Naive thymus-derived CD4-positive, alpha-beta T cell (primary cell): ENCODE measurements at places on chromosomes 6 and 20.

DNA sequence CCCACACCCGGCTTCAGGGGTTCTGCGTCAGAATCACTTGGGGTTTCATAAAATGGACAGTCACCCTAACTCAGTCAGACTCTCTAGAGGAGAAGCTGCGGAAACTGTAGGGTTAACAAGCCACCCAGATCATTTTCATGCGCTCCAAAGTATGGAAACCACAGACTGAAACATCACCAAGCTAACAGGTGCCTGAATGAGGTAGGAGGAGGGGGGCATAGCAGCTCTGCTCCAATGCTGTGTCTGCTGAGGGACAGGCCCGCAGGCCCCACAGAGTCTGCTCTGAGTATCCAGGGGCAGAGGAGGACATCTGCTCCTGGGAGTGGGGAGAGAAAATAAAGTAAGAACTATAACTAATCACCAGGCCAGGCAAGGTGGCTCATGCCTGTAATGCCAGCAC, 97.1 kb upstream of the AKAP12 start:
- no peak for DNase-seq

- no peak for DNase-seq
Measured at GRCh38 chr20:13671916-13672378, 33.2 kb upstream of the TASP1 start.

- DNase-seq: no peak
Measured at GRCh38 chr6:14880677-14881076, 365.2 kb upstream of the JARID2 start.

DNA sequence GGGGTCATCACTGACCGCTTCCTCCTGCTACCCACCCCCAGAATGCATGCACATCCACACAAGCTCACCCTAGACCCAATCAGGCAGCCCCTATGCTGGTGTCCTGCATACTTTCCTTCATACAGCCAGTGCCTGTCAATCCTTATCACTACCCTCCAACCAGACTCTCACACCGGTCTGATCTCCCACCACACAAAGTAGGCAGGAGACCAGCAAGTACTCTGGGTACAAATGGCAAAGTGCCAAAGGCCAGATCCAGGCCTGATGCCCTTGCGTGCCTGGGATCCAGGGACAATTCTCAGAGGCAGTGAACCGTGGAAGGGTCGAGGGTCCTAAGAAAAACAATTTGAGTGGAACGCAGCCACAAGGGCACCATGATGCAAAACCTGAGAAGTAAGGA, 114.2 kb downstream of the HIVEP2 start:
- no peak for DNase-seq

DNA sequence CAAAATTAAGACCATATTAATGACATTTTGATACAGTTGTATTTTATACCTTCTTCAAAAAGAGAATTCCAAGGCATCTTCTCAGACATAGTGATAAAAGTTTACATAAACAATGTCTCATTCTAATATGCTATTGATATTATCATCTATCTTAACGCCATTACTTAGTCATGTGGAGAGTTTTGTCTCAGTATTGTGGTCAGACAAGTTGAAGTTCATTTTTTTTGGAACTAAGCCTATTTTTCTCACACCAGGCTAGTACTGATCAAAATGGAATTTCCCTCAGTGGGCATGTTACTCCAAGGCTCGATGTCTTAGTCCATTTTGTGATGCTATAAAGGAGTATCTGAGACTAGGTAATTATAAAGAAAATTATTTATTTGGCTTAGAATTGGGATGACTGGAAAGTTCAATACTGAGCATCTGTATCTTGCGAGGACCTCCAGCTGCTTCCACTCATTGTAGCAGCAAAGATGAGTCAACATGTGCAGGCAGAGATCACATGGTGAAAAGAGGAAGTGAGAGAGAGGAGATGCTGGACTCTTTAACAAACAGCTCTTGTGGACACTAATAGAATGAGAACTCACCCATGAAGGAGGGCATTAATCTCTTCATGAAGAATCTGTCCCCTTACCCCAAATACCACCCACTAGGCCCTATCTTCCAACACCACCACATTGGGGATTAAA, 825.5 kb upstream of the MANEA start:
- no peak for DNase-seq
